Left cardiac atrium (tissue), 4 donors: ENCODE measurements at places on chromosomes 12 and 14.

DNA sequence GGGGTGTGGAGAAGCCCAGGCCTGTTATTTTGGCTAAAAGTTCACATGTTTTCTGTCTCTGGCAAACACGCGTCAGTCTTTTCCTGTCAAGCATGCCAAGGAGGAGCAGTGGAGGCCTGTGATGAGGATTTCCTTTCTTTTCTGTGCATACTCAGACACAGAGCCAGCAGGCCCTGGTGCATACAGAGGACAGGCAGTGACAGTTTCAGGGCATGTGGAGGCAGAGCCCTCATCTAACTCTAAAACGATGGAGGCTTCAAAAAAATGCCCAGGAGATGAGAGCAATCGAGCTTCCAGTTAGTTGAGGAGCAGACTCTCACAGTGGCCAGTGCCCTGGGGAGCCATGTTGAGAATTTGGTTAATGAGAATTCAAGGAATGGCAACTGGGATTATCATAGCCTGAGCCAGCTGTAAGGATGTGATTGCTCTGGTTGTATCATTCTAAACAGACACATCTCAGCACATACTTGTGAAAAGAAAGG lies 66.5 kb downstream of the TRAFD1 start:
- no peak for DNase-seq

GRCh38 chr12:12845794-12846243 lies 32.7 kb downstream of the DDX47 start:
- DNase-seq: no peak

- DNase-seq: peak; percentile 91
Measured at GRCh38 chr14:32202998-32203882, at the start of gene RNU6-8. Gene RNU6-8 (minus strand): TSS chr14:32203269.

DNA sequence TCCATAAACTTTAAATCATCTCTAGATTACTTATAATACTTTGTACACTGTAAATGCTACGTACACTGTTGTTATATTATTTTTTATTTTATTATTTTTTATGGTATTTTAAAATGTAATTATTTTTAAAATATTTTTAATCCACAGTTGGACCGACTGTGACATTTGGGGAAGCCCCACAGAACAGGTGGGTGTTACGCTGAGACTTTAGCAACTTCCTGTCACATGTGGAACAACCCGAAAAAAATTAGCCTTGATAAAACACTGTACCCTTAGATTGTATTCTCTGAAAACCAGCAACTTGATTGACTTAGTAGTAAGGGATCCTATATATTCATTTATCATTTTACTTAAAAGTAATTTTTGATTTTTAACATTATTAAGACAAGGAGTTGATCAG lies 1755.7 kb upstream of the SEL1L start:
- no peak for DNase-seq

DNA sequence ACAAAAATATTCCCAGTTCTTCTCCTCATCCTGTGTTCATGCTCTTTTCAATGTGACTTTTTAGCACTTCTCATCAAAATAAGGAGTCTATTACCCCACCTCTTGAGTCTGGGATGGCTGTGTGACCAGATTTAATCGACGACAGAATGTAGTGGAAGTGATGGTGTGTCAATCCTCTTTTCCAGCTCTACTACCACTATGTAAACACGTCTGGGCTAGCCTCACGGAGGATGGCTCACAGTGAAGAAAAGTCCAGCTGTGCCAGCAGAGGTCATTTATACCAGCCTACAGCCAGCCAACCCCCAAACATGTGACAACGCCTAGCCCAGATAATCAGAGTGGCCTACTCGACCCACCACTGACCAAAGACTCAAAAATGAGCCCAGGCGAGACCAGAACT lies 37.3 kb upstream of the FGF6 start:
- DNase-seq: no peak

- no peak for DNase-seq
Measured at GRCh38 chr14:51368721-51369163, 128.7 kb downstream of the TMX1 start.
